ENCODE measurements at places on chromosomes 7 and 10.
A peak's percentile ranks its signal among the peaks of the same experiment; 100 is the strongest.

DNA sequence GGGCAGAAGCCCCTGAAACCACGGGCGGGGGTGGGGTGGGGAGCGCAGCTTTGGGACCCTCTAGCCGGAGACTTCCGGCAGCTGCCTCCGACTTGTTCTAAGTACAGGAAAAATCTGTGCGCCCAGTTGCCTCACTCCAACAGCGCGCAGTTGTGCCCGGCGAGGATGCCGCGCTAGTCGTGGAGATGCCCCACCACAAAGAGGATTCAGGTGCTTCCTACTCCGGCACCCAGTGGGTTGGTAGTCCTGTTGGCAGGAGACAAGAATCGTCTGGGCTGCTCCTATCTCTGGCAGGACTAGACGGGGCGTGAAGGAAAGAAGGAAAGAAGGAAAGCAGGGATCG, 465 bp upstream of the NPY start:
- H3K27me3 ChIP-seq = peaks cover 95% of the 10 kb centered on the region
- H3K4me3 ChIP-seq = peak overlapping the region; percentile 63
- peak; percentile 89 for DNase-seq
- no peak overlapping the region for H3K27ac ChIP-seq
- peaks cover 24% of the 10 kb centered on the region for H3K4me1 ChIP-seq

DNA sequence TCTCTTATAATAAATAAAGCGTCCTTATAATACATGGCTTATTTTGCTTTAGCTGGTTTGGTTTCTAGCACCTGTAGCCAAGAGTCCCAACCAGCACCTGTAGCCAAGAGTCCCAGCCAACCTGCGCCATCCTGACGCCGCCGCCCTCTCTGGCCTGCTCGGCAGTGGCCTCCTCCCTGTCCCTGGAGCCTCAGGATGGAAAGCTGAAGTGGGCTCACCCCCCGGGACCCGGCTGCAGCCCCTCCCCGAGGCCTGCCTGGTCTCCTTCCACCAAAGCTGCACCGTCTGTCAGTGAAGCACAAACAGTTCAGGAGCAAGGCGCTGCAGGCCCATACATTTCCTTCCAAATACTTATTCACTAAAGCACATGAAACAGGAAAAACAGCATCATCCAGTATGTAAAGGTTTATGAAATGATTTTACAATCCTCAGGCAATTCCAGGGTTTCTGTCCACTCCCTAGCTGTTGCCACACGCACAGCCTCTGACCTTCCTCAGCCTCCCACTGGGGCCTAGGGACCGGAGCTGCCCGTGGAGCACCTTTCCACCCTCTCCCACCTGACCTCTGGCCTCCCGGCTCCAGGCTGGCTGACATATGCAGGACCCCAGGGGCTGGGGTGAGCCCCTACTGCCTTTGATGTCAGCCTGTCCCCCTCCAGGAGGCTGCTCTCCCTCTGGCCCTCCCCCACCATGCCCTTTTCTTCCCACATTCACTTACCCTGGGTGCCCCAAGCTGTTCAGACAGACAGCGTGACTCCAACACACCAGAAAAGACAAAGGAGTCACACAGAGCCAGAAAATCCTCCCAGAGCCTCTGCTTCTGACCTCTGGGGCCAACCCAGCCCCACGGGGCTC, 149.6 kb upstream of the PPP2R2D start:
- H3K27me3 ChIP-seq = peaks cover 46% of the 10 kb centered on the region
- no peak overlapping the region for H3K4me3 ChIP-seq
- no peaks in the 10 kb centered on the region for H3K36me3 ChIP-seq
- no peak for DNase-seq

DNA sequence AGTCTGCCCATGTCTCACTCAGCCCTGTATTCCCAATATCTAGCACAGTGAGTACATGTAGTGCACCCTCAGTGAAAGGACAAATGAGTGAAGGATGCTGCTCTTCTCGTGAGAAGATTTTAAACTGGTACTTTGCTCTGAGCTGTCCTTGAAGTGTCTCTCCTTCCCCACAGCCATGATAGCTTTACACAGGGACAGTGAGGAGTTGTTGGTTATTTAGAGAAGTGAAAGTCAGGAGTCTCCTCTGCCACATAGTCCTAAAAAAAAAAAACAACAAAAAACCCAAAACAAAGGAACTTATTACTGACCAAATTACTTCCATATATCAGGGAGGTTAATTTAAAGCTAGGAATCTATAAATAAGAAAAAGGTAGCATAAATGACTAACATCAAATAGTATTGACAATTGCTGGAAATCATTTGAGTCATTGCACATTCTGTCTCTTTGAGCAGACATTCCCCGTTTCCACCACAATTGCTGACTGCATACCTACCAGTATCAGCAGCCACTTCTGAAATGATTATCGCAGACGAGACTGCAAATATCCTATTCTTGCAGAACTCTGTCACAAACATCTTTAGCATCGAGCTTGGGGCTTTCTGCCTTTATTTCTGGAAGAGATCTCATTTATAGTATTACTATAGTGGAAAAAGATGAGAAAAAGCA, 202.1 kb downstream of the PTEN start:
- H3K4me1 ChIP-seq = peaks cover 15% of the 10 kb centered on the region
- DNase-seq = no peak
- H3K4me3 ChIP-seq = no peak overlapping the region
- no peaks in the 10 kb centered on the region for H3K27me3 ChIP-seq
- no peak overlapping the region for H3K27ac ChIP-seq
- no peaks in the 10 kb centered on the region for H3K36me3 ChIP-seq

DNA sequence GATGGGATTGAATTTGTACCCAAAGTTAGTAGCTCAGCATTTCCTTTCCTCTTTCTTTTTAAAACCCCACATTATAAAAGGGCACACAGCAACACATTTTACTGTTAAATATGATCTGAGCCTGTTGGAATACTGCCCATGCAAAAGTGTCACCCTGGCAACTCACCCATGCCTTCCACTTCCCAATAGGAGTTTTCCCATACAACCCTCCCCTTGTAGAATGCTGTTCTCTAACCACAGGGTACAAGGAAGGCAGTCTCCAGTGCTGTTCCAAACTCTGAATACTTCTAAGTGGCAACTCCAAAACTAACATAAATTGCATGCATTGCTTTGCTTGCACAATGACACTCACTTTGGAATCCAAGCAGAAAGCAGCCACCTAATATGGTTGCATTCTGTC, 60.8 kb downstream of the NRCAM start:
- H3K36me3 ChIP-seq = no peaks in the 10 kb centered on the region
- peaks cover 37% of the 10 kb centered on the region for H3K27me3 ChIP-seq
- no peak overlapping the region for H3K27ac ChIP-seq
- H3K4me1 ChIP-seq = no peaks in the 10 kb centered on the region
- DNase-seq = no peak

DNA sequence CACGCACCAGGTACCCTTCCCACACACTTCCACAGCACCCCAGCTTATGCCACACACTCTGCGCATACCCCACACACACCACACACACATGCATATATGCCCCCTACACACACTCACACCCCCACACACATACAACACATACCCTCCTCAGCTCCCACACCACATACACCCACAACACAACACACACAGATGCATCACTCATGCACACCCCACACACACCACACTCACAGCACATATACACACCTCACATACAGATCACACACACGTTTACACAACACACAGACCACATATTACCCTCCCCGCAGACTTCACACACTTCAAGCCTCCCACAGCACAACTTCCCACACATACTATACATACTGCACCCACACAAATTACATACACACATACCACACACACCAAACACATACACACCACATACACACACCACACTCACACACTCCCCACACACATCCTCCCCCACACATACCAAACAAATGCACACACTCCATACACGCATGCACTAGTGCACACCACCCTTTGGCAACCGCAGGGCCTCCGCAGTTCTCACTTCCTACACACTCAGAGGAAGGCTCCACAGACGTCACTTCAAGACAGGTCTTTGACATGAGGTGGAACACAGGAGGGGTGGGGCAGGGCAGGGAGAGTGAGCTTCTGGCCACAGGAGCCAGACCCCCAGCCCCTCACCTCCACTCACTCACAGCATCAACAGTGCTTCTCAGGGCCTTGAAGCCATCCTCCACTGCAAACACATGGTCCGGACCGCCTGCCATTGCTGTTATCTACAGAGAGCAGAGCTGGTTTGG, 18.5 kb upstream of the ANTXRL start:
- peaks cover 16% of the 10 kb centered on the region for H3K4me1 ChIP-seq
- H3K27ac ChIP-seq = no peak overlapping the region
- no peaks in the 10 kb centered on the region for H3K27me3 ChIP-seq
- no peak for DNase-seq
- no peak overlapping the region for H3K4me3 ChIP-seq

- no peaks in the 10 kb centered on the region for H3K36me3 ChIP-seq
- H3K4me1 ChIP-seq = no peaks in the 10 kb centered on the region
- no peak overlapping the region for H3K4me3 ChIP-seq
- no peak overlapping the region for H3K27ac ChIP-seq
- peaks cover 3% of the 10 kb centered on the region for H3K27me3 ChIP-seq
Measured at GRCh38 chr7:157607218-157607617, 270.4 kb downstream of the DNAJB6 start.

DNA sequence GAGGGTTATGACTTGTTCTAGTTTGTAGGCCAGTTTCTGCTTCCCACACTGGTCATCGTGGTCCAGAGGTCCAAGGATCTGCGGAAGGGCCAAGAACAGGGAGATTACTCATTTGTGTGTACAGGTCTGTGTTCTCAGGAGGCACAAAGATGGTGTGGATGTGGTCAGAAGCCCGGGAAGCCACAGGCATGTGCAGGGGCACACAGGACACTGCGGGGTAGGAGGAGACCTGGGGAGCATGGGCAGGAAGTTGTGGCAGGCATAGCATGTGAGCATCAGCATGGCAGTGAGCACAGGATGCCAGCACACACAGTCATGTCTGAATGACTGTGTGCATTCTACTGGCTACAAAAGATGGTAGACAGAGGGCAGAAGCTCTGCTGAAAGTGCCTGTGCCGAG, 445.8 kb downstream of the PLXNA4 start:
- H3K4me3 ChIP-seq = no peak overlapping the region
- H3K27me3 ChIP-seq = no peaks in the 10 kb centered on the region
- no peaks in the 10 kb centered on the region for H3K4me1 ChIP-seq
- DNase-seq = peak; percentile 3
- no peak overlapping the region for H3K27ac ChIP-seq
- no peaks in the 10 kb centered on the region for H3K36me3 ChIP-seq

DNA sequence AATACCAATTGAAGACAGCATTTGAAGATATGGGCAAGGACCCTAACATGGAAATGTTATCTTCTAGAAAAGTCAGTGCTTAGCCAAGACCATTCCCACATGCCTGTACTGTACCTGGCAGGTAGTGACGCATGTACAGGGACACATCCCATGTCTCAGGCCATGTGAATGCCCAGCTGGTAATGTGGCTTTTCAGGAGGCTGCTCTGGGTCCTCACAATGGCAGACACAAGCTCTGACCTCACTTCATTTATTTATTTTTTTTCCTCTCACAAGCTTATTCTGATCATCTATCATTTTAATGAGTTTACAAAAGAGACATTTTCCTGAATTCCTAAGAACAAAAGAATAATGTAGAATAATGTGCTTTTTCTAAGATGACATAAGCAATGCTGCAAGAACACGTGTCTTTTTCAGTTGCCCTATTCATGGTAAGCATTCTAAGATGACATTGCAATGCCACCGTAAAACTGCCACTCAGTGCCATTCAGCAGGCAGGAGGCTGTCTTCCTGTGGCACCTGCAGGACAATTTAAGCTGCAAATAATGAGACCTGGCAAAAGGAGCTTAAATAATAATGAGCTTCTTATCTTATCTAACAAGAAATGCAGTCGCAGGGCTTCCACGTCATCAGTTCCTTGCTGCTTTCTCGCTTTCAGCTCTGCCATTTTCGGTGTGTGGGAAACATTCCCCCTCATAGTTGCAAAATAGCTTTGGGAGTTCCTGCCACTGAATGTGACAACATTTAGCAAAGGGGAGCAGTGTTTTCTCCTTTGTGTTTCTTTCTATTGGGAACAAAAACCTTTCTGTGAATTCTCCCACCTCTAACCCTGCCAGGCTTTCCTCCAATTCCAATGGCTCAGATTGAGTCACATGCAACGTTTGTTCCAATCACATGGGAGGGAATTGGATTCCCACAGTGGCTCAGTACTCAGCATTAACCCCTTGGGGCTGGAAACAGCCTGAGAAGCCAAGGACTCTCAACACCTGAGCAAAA, 113.0 kb downstream of the SEC23IP start:
- H3K4me1 ChIP-seq = no peaks in the 10 kb centered on the region
- H3K36me3 ChIP-seq = no peaks in the 10 kb centered on the region
- no peak overlapping the region for H3K4me3 ChIP-seq

DNA sequence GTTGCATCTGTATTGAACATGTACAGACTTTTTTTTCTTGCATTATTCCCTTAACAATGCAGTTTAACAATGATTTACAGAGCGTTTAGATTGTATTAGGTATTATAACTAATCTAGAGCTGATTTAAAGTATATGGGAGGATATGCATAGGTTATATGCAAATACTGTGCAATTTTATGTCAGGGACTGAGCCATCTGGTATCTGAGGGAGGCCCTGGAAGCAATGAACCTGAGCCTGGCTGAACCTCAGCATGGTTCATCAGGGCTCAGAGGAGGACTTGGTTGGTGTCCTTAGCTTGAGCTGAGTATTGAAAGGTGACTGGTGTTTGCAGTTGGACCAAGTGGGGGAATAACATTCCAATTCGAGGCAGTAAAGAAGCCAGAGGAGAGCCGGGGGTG, 4.8 kb downstream of the ADCK2 start:
- H3K4me1 ChIP-seq = peaks cover 28% of the 10 kb centered on the region
- no peak overlapping the region for H3K4me3 ChIP-seq
- peaks cover 7% of the 10 kb centered on the region for H3K36me3 ChIP-seq
- no peaks in the 10 kb centered on the region for H3K27me3 ChIP-seq
- H3K27ac ChIP-seq = no peak overlapping the region
- no peak for DNase-seq

DNA sequence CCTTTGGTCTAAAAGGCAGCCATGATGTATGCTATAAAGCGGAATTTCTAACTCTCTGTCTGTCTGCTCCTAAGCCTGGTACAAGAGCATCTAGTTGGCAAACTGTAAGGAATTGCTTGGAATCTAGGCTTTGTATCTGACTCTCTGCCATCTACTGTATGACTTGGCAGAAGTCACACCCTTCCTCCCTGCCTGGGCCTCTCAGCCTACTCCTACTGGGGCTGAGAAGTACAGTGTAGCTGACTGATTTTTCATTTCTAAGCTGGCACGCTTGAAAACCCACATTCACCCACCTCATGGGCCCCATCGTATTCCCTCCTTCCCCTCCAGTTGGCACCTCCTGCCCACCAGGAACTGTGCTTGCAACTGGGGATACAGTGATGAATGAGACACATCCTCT, 435.2 kb downstream of the PLXNA4 start:
- no peak for DNase-seq
- H3K27me3 ChIP-seq = no peaks in the 10 kb centered on the region
- H3K36me3 ChIP-seq = no peaks in the 10 kb centered on the region
- no peak overlapping the region for H3K27ac ChIP-seq
- no peak overlapping the region for H3K4me3 ChIP-seq
